ENCODE measurements at places on chromosomes 7 and 10. TPM values are rescaled to one million over a fixed set of nuclear protein-coding genes. Genes with fewer than 3 reads are reported as not detected.

CALML5 gene
- total RNA-seq: not detected

AMZ1 gene
- total RNA-seq: not detected

GRCh38 chr10:110364531-110364937 is 59.8 kb upstream of the SMNDC1 start:
- no peak overlapping the region for H3K27ac ChIP-seq
- no peaks in the 10 kb centered on the region for H3K4me1 ChIP-seq
- no peak overlapping the region for H3K4me3 ChIP-seq
- DNase-seq: no peak

DNA sequence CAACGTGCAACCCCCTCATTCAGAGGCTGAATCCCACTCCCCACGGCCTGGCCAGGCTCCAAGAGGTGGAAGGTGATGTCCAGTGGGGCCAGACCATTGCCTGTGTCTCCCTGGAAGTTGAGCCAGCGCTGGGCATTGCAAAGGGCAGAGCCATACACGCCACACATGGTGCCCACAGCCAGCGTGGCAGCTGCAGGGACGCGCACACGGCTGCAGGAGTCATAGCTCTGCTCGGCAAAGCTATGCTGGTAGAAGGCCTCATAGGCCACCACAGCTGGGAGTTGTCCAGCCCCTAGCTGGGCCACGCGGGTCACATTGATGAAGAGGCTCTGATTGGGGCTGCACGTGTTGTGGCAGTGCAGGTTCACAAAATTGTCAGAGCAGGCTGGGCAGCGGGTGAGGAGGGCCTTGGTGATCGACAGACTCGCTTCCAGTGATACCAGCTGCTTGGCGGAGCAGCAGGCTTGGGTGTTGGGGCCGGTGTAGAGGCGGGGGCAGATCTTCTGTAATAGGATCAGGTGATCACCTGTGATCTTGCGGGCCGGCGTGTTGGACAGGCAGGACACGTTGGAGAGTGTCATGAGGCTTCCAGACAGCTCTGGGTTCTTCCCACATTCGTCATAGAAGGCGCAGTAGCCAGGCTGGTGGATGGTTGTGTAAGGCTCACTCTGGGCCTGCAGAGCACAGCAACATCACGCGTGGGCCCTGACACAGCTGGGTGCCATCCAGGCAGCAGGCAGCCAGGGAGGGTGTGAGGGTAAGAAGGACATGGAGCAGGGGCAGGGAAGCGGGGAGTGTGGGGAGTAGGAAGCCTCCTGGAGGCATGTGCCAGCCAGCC is 1.2 kb downstream of the NPC1L1 start:
- no peak overlapping the region for H3K4me3 ChIP-seq
- no peak overlapping the region for H3K27ac ChIP-seq
- H3K36me3 ChIP-seq: no peaks in the 10 kb centered on the region
- DNase-seq: no peak
- H3K27me3 ChIP-seq: no peaks in the 10 kb centered on the region

GRCh38 chr7:6012355-6013104 is 3.5 kb downstream of the AIMP2 start:
- no peak overlapping the region for H3K4me3 ChIP-seq
- DNase-seq: no peak
- H3K27me3 ChIP-seq: no peaks in the 10 kb centered on the region
- no peak overlapping the region for H3K27ac ChIP-seq
- H3K4me1 ChIP-seq: peaks cover 15% of the 10 kb centered on the region
- peaks cover 8% of the 10 kb centered on the region for H3K36me3 ChIP-seq

Data from ascending aorta (tissue), 2 donors.